ENCODE measurements at places on chromosomes 1 and 21.

DNA sequence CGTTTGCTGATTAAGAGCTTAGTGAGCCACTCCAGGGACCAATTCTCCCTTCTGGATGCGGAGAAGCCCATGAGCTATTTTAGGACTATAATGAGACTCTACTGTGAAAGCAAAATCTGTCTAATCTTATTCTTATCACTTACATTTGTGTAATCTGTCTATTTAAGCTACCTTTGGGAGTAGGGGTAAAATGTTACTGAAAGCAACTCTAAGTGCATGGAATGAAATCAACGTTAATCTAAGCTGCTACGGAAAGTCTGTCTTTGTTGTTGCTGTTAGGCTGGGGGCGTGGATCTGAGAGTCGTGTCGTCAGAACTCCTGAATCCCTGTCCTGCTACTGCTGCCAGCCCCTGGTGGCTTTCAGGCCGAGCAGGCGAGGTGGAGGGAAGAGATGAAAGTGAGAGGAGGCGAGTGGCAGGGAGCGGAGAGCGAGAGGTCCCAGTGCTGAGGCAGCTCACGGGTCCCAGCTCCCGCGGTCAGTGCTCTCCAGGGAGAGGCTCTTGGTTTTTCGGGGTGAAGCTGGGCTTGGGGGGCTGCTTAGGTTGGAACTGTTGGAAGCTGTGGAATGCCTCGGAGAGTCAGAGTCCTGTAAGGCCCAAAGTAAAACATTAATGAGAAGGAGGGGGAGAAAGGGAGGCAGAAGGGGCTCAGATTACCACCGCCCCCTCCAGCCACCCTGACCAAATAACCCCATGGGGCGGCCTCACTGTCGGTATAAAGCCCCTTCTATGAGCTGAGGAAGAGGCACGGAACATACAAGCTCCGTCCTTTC, 53.9 kb downstream of the COQ8A start:
- no peak for DNase-seq

GRCh38 chr21:27083144-27083543, 116.3 kb upstream of the ADAMTS5 start:
- no peak for DNase-seq

DNA sequence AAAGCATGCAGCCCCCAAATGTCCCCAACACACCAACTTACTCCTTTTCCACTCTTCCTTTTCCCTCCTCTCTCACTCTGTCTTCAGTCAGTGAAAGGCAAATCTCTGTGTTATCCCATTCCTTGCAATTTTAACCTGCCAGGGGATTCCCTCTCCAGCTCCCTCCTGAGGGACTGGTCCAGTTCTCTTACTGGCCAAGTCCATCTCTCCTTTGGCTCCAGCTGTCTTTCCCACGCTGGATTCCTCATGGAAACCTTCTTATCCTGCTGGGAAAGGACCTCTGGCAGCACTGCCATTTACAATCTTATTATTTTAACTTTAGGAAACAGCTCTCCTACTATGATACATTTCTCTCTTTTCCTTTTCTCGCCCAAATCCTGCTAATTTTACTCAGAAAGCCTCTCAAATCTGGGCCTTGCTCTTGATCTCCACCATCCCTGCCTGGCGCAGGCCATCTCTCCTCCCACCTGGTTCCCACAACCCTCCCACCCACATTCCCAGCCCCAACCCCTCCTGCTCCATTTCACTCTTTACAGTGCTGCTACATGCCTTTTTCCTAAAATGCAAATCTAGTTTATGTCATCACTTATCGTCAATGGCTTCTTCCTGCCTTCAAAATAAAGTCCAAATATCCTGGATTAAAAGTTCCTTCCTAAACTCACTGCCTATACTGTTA, 72.7 kb upstream of the CNN3 start:
- DNase-seq: no peak

- no peak for DNase-seq
Observed at GRCh38 chr1:1361233-1361981, 3.1 kb upstream of the MXRA8 start.

DNA sequence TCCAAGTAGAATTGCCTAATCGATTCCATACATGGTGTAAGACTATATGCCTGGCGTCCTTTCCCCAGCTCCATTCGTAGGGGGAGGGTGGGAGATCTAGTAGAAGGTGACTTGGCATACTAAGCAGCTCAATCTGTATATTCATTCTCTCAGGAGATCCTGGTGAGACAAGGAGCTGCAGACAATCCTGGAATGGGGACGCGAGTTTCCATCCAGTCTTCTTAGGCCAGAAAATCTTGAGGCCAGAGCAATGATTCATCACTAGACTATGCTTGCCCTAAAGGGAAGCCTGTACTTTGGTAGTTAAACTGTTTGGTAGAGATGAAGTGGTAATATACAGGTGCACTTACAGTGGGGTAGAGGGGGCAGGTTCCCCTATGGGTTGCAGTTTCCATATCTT, 468.7 kb downstream of the ADGRL2 start:
- no peak for DNase-seq

DNA sequence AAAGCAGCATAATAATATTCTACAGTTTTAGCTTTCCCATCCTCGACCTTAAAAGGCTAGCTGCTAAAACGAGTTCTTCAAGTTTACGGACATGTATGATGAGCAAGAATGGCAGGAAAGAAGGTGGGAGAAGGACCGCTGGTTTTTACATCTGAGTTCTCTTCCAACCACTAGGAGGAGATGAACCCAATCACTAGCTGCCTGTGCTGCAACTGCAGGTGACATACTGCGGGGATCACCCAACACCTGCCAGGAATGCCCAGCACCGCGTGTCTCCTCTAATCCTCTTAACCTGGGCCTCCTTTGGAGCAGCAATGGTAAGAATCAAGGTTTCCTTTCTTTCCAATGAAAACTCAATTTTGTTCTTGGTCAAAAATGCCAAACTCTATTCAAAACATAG, 23.5 kb downstream of the TOR3A start:
- no peak for DNase-seq

- no peak for DNase-seq
Observed at GRCh38 chr1:8055973-8056372, 29.9 kb upstream of the ERRFI1 start.

DNA sequence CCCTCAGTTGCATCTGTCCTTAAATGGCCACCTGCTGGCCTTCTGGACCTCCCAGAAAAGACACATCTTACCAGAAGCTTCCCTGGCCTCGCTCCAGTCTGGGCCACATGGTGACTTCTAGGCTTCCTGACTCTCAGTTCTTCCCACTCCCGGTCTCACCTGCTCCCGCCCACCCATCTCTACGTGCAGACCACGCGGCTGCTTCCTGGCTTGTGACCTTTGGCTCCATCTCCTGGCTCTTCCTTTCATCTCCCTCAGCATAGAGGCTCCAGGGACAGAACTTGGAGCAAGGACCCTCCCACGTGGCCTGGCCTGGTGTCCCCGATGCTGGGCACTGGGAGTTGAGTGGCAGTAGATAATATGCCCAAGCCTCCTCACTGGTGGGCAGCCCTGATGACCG, 124.9 kb upstream of the IRF2BP2 start:
- no peak for DNase-seq
